Thoracic aorta (tissue), 2 donors: ENCODE measurements at places on chromosomes 2 and 18.

DNA sequence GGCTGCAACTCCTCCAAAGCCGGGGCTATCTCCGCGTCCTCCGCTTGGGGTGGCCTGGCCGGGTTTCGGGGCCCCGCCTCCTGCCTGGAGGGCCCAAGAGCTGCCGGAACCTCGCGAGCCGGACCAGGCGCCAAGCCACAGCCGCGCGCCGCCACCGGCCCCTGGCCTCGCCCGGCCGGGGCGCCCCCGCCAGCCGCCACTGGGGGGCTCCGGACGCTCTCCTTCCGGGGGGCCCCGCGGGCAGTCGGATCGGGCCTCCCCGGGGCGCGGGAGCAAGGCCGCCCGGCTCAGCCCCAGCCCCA lies 17.4 kb upstream of the HAAO start:
- peak; percentile 38 for DNase-seq

- no peak for DNase-seq
Measured at GRCh38 chr2:201467666-201468065, 16.1 kb downstream of the STRADB start.

DNA sequence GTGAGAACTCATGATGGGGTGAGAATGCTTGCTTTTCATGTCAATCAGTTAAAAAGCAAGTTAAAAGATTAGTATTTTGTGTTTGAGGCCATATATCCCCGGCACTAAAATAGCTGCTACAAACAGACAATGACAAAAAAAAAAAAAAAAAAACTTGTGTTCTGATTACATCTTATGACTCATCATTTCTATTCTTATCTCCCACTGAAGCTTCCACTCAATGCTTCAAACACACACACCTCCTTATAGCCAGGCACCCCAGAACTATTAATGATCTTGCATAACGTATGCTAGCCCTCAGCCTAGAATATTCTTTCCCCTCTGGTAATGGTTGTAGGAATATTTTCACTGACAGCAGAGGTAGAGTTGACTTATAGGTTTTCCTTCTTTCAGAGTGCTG lies 778.3 kb downstream of the TRIB2 start:
- DNase-seq, result no peak

- DNase-seq, result no peak
Measured at GRCh38 chr2:14941151-14941631, 308.7 kb downstream of the LRATD1 start.

- DNase-seq, result no peak
Measured at GRCh38 chr2:19609266-19609665, 250.8 kb upstream of the OSR1 start.

DNA sequence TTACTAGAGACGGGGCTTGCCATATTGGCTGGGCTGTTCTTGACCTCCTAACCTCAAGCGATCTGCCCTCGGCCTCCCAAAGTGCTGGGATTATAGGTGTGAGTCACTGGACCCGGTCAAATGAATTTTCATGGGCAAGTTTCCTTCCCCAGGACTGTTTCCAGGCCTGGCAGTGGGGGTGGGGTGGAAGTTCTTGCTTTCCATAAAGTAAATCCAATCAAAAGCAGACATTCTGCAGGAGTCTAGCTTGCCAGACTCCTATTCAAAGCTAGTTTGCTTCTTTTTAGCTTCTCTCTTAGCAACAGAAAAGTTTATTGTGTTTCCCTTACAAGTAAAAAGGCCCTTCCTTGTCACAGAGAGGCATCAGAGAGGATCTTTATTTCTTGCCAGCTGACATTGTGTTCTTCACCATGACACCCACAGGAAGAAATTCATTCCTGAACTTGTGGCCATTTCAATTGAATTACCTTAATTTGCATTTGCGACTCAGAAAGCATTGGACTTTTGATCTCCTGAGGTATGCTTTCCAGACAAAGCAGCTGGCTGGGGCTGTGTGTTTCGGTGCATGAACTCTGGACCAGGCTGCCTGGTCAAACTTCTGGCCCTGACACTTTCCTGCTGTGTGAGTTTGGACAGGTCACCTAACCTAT lies 37.9 kb downstream of the LYPD1 start:
- DNase-seq, result no peak

GRCh38 chr18:12233378-12233777 lies 20.8 kb upstream of the CIDEA start:
- no peak for DNase-seq

DNA sequence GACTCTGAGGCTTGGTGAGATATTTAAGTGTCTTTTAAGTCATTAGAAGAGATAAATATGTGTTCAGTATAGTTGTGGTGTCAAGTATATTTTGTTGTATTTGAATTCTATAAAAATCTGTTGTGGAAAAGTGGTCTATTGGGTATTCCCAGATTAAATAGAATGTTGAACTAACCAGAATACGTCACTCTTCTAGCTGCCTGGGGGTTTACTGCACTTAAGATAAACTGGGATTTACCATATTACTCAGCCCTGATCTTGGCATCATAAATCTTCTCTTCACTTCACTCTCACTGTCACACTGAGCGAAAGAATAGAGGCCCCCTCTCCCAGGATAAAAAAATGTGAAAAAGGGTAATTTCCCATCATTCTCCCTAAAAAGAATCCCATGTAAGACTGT lies 129.8 kb downstream of the BCL2 start:
- DNase-seq, result no peak
